ENCODE measurements at places on chromosomes 2 and 18.

GRCh38 chr2:207156451-207157161, 9.1 kb downstream of the KLF7 start:
- no peak for DNase-seq

DNA sequence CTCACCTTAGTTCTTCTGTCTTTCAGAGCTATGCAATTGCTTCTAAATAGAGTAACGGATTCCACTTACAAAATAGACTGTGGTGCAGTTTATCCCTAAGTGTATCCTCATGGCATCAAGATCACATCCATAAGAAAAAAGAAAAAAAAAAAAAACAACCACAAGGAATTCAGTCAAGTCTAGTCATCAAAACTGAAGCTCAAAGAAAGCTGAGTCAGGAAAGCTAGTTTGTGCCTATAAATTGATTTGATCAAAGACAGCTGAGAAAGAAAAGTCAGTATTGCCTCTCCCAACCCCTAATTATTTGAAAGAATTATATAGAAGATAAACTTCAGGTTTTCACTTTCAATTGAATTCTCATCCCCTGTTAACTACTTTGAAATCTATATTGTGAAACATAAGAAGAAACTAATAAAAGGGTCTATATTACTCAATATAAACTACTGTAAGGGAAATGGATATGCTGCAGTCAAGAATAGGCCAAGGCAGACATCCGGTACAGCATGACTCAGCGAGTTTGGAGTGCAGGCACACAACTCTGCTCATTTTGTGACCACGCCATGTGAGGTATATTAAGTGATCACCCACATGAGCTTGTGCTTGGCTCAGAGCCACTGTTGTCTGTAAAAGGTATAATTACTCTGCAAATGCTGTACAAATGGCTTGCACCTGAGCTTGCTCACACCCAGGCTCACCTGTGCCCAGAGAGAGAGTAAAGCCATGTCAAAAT, 568.1 kb upstream of the CRIM1 start:
- DNase-seq, result no peak

- DNase-seq, result no peak
Observed at GRCh38 chr2:100286318-100286717, 36.0 kb downstream of the LONRF2 start.

DNA sequence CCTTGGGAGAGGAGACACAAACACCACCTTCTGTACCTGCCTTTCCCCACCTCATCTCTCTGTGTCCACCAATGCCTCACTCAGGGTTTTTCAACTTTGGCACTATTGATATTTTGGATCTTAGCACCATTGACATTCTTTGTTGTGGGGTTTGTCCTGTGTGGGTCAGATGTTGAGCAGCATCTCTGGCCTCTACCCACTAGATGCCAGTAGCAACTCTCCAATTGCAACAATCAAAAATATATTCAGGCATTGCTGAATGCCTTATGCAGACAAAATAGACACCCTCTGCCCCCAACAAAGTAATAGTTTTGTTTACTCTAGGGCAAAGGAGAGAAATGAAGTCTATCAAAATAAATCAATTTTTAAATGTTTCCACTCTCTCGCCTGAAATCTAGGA, 1384.3 kb upstream of the NXPH2 start:
- no peak for DNase-seq

- DNase-seq, result no peak
Observed at GRCh38 chr2:57210855-57211254, 835.8 kb upstream of the VRK2 start.

DNA sequence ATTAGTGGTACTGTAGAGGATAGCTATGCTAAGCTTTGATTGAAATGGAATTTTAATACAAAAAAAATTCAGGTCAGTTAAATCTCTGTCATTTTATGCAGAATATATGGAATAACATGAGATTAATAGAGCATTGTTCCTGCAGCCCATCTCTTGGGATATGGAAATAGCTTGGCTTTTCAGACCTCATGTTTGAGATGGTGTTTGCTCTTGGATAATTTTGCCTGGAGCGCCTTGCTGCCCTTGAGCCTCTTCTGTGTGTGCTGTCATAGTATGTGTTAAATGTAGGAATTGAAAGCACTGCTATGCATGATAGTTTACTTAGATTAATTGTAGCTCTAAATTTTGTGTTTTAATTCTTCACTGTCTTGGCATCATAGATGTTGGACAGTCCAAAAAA, 27.7 kb downstream of the GALNT1 start:
- no peak for DNase-seq

DNA sequence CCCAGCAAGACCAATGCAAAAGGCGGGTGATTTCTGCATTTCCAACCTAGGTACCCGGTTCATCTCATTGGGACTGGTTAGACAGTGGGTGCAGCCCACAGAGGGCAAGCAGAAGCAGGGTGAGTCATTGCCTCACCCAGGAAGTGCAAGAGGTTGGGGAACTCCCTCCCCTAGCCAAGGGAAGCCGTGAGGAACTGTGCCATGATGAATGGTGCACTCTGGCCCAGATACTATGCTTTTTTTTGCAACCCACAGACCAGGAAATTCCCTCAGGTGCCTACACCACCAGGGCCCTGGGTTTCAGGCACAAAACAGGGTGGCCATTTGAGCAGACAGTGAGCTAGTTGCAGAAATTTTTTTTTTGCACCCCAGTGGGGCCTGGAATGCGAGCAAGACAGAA, 662.6 kb upstream of the ACVR2A start:
- DNase-seq, result no peak

DNA sequence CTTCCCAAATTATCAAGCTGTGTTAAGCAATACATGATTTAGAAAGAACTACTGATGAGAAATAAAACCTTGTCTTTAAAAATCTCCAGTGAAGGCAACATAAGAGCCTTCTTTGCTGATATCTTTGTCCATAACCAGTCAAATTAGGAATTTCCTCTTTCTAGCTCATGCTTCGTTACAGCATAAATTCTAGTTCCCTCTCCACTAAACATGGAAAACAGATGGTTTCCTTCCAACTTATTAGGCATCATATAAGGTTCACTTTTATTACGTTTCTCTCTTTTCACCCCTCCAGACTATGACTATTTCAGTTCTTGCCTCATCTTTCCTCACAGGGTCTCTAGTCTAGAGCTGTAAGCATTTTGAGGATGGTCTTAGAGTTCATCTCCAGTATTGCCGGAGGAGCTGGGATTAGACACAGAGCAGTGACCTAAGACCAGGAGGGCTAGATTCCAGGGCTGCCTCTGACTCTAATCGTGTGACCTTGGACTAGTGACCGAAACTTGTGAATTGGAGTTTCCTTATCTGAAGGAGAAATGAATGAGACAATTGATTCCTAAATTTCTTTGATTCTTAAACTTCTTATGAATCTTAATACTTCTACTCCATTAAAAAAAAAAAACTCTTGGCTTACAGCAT, 195.5 kb upstream of the APCDD1 start:
- DNase-seq, result no peak

GRCh38 chr2:20868377-20868776, 45.5 kb upstream of the LDAH start:
- DNase-seq, result no peak

DNA sequence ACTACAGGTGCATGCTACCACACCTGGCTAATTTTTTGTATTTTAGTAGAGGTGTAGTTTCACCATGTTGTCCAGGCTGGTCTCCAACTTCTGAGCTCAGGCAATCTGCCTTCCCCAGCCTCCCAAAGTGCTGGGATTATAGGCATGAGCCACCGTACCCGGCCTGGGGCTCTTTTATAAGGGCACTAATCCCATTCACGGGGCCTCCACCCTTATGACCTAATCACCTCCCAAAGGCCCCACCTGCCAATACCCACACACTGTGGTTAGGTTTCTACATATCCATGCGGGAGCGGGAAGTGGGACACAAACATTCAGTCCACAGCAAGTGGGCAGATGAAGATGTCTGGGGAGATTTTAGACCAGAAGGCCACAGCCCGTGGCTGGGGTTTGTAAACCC, 164.7 kb upstream of the SH3BP4 start:
- DNase-seq, result no peak

GRCh38 chr2:37635504-37636380, 35.7 kb downstream of the CDC42EP3 start:
- no peak for DNase-seq

DNA sequence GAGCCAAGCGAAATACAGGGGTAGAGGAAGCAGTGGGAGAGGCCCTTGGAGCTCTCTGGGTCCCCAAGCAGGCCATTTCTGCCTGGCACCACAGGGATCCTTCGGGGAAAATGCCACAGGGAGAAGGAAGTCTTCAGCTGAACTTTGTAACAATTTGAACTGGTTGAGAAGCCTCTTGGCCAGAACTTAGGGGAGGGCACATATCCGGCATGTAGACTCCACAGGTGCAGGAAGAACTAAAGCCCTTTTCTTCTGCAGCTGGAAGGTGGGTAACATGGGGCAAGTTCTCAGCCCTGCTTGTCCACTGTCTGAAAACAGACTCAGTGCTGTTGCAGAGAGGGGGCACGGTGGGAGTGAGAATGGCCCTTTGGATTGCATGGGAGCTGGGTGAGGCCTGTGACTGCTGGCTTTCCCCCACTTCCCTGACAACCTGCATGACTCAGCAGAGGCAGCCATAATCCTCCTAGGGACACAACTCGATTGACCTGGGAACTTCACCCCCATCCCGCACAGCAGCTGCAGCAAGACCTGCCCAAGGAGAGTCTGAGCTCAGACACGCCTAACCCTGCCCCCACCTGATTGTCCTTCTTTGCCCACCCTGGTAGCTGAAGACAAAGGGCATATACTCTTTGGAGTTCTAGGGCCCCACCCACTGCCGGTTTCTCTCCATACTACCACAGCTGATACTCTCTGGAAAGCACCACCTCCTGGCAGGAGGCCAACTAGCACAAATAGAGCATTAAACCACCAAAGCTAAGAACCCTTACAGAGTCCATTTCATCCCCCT, 101.6 kb upstream of the FAM136A start:
- no peak for DNase-seq

- DNase-seq, result peak; percentile 46
Observed at GRCh38 chr2:106159866-106160785, 34.0 kb downstream of the UXS1 start.

DNA sequence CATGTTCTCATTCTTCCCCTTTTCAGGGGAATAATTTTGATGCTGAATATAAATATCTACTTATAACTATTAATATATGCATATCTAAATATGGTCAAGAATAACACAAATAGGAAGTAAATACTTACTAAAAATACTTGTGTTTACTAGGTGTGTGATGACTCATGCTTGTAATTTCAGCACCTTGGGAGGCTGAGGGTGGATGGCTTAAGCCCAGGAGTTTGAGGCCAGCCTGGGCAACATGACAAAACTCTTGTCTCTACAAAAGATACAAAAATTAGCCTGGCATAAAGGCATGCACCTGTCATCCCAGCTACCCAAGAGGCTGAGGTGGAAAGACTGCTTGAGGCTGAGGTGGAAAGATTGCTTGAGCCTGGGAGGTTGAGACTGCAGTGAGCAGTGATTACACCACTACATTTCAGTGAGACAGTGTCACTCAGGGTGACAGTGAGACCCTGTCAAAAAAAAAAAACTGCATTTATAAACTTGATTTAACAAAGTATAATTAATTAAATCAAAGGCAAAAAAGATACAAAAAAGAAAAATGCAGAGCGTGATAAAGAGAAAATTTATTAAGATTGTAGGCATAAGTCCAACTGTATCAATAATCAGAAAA, 703.1 kb upstream of the VRK2 start:
- DNase-seq, result no peak

- DNase-seq, result no peak
Observed at GRCh38 chr2:86028766-86029381, 76.8 kb downstream of the POLR1A start.

- no peak for DNase-seq
Observed at GRCh38 chr2:233802132-233802815, 24.1 kb downstream of the MROH2A start.

DNA sequence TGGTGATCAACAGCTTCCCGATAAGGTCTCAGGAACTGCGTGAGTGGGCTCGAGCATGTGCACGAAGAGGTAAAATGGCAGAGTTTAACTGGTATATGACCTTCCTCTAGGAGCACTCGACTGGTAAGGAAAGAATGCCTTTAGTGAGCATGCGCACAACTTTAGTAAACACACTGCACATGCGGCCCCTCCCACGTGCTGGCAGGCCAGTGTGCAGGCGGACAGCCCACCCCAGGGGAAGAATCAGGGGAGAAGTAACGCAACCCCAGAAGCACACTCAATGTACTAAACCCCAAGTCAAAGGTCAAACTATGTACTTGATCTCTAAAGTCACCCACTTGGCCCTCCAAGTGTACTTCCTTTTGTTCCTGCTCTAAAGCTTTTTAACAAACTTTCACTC, 28.7 kb upstream of the SLC25A52 start:
- no peak for DNase-seq

DNA sequence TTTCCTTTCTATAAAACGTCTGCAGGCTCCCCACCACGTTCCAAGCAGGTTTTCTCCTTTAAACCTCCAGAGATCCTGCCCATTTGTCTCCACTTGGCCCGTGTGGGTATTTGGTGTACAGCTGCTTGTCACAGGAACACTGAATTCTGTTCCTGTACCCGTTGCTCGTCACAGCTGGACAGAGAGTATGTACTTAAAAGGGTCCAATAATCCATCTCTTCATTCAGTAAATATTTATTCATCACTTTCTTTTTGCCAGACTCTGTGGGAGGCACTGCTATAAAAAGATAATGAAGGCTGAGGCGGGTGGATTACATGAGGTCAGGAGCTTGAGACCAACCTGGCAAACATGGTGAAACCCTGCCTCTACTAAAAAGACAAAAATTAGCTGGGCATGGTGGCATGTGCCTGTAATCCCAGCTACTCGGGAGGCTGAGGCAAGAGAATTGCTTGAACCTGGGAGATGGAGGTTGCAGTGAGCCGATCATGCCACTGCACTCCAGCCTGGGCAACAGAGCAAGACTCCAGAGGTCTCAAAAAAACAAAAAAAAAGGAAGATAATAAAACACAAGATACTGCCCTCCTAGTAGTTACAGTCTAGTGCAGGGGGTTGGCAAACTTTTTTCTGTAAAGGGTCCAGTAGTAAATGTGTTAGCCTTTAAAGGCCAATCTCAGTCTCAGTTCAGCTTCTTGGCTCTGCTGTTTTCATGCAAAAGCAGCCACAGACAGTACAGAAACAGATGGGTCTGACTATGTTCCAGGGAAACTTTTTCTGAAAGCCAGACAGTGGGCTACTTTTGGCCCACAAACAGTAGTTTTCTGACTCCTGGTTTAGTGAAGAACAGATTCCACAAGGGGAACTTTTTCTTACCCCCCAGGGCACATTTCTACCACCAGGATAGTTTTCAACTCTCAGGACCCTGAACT, 309.9 kb upstream of the RAB12 start:
- DNase-seq, result no peak
